T-helper 2 cell (primary cell): ENCODE measurements at places on chromosomes 13 and 19.

- DNase-seq: no peak
Observed at GRCh38 chr19:17116996-17117702, 41.6 kb downstream of the MYO9B start.

DNA sequence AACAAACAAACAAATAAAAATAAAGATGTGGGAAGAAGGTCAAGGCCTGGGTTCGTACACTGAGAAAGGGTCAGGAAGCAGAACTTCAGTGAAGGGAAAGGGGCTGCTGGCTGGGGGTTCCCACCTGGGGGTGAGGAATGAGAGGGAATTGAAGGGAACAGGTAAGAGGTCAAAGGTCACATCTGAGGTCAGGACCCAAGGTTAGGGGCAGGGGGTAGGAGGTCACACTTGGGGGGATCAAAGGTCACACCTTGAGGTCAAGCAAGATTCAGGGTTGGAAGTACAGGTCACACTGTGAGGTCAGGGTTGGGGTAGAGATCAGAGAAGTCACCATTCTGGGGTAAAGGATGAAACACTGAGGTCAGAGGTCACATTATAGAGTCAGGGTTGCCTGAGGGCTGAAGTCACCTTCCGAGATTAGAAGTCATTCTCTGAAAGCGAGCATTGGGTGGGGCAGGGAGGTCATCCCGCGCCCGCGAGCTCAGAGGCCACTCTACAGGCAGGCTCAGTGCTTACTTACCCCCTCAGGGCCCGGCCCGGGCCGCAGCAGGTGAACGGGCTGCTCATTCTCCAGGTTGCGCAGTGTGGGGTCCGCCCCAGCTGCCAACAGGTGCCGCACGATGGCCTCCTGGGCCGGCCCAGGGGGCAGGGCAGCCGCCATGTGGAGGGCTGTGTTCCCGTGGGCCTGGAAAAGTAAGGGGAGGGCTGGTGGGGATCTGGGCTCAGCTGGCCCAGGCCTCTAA lies 10.8 kb downstream of the NFKBID start:
- no peak for DNase-seq

DNA sequence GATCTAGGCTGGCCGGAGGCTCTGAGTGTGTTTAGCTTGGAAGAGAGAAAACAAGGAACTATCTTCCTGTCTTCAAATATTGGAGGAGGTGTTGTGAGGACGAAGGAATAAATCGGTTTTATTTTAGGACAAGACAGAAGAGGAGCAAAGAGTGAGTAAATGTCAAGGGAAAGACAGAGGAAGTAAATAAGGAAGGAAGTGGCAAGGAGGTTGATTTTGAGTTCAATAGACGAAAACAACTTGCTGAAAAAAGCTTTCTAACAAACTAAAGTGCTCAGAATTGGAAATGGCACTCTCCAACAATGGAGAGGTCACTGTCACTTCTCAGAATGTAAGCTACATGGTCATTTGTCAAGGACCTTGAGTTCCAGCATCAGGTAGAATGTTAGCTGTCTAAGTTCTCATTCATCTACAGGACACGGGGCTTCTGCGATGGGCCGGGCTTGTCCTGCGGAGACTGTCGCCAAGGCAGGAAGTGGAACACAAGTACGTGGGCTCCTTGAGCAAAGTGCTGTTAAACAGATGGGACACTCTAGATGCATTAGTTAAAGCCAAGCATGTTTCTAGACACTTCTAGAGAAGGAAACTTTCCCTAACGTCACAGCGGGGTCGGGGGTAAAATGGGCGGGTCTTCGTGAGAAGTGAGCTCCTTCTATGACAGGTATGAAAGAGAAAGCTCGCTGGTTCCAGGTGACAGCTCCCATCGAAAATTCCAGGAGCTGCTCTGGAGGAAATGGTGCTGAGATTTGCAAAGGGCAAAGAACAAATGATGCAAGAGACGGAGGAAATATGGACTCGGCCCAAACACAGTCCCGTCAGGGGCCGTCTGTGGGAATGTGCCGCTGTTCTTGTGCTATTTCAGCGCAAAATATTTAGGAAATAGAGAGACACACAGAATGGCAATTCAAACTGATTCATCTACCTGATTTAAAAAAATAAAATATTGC lies 103.9 kb upstream of the UBL3 start:
- DNase-seq: no peak

GRCh38 chr19:29866011-29866410 lies 54.2 kb downstream of the CCNE1 start:
- no peak for DNase-seq

DNA sequence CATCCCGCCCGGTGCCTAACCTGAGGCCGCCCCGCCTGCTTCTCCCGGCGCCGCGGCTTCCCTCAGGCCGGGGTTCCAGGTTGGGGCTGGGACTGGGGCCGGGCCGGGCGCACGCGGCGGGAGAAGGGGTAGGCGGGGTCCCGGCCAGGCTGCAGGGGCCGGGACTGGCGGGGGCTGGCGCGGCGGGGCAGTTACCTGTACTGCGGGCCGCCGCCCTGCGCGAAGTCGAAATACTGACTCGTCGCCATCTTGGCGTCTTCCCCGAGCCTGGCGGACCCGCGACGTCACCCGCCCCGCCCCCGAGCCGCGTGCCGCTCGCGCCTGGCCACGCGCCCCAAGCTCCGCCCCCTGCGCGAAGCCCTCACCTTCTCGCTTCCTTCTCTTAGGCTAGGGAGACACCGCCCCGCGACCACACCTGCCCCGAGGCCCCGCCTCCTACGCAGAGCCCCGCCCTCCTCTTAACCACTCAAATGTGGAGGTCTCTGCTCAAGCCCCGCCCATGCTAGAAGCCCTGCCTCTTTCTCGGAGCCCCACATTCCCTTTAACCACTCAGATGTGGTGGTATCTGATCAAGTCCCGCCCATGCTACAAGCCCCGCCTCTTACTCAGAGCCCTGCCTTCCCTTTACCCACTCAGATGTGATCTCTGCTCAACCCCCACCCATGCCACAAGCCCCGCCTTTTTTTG lies at the start of gene ZFR2:
TSS of gene ZFR2 (minus strand) at position 269 of the 687 bp plus-strand sequence. CDS start at position 248, 21 bp downstream.
- no peak for DNase-seq

DNA sequence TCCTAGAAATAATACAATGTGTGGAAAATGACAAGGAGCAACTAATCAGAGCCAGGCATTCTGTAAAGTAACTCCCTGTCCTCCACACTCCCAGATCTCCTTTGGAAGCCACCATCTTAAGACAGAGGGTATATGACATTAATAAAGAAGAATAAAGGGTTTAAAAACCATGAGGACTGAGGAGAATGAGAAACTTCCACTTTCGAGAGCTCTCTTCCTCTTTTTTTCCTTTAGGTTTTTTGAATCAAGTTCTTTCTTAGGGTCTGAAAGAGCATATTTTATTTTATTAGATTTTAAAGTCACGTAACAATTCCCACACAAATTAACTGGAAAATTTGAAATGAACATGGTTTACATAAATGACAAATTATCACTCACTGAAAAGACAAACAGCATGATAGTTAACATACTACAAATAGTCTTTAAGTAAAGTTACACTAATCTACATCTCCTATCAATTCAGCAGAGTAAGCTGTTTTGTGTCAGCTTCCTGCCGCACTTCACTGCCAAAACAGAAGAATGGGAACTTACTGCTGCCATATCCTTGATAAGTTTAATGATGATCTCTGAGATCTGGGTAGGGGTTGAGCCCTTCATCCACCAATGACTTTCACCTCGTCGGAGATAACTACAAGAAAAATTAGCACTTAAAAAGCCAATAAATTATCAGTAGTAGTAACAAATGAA lies 38.6 kb upstream of the FBXL3 start:
- no peak for DNase-seq
